ENCODE measurements at places on chromosomes 7 and 10. TPM values are rescaled to one million over a fixed set of nuclear protein-coding genes. Genes with fewer than 3 reads are reported as not detected.

- DNase-seq, result no peak
These were observed 31.9 kb upstream of the AGBL3 start for GRCh38 chr7:134954197-134955082.

GRCh38 chr7:490461-491291 is 29.0 kb downstream of the PDGFA start:
- no peak for DNase-seq

DNA sequence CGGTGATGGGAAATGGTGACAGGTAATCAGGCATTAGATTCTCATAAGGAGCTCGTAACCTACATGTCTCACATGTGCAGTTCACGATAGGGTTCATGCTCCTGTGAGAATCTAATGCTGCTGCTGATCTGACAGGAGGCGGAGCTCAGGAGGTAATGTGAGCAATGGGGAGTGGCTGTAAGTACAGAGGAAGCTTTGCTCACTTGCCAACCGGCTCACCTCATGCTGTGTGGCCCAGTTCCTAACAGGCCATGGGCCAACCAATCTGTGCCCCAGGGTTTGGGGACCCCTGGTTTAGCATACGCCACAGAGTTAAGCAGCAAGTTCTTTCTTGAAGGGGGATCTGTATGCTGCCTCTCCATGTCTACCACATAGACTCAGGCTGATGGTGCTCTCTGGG is 133.1 kb downstream of the IQUB start:
- no peak for DNase-seq

- no peak for DNase-seq
These were observed 193.2 kb downstream of the GALNT17 start for GRCh38 chr7:71325151-71325550.

DNA sequence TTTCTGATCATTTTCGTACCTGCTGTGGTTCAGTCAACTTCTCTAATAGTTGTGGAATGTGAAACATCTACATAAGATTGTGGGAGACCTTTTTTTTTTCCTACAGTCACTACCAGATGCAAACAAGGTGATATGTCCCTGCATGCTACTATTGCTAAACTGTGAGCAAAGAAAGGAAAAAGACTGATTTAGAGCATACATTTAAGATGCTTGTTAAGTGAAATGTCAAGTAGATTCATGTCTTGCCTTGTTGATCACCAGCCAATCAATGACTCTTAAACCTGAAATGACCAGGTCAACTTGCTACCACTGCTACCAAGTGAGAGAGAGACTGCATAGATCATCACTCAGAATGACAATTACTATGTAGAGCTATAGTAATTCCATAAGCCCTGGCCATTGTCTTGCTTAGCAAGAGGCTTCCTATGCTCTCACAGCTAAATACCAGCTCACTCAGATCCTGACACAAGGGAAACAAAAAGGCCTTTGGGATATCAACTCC is 84.3 kb upstream of the SKAP2 start:
- no peak for DNase-seq

- DNase-seq, result peak; percentile 70
These were observed at the start of gene CPED1 for GRCh38 chr7:120988591-120989256. TSS of gene CPED1 (plus strand) at chr7:120988711. CDS start at chr7:120989622, 911 bp downstream.

DNA sequence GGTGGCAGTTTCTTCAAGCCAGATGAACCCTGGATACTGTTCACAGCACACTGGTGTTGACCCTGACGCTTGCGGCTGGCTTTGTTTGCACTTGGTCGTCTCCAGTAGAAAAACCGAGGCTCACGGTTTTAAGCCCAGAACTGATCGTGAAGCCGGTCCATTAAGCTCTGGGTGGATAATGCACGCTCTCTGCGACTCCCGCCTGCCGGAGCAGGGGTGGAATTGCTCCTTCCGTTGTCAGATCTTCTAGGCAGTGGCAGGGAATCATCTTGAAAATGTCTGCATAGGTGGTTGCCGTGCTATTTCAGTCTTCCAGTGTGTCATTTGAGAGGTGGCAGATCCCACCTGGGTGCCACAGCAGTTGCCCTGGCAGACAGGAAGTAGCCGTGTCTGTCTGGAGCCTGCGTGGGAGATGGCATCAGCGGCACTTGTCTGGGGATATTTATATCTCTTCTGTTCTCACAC is 35.9 kb upstream of the AP5Z1 start:
- DNase-seq, result peak; percentile 54

DNA sequence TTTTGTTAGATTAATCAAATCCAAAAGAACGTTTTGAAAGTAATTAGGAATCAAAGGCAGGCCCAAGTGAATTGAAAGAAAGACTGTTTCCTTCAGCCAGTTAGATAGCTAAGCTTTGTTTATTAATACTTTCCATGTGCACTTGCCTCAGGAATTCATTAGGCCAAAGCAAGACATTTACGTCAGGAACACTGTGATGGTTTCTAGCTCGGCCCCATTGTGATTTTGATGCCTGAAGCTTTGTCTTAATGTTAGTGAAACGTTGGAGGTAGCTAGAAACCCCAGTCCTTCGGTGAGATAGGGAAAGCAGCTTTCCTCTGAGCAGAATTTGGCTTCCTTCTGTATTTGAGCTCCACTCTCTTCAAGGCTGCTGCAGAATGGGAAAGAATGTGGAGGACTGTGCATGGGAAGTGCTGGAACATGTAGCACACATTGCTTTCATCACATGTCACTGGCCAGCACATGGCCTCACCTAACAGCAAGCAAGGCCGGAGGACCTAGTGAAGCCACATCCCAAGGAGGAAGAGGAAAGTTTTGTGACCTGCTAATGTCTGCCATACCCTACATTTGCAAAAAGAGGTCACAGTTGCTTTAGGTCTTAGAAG is 64.1 kb downstream of the PCGF5 start:
- DNase-seq, result no peak

- DNase-seq, result no peak
These were observed 4.6 kb downstream of the SFTPA2 start for GRCh38 chr10:79555354-79556309.

DNA sequence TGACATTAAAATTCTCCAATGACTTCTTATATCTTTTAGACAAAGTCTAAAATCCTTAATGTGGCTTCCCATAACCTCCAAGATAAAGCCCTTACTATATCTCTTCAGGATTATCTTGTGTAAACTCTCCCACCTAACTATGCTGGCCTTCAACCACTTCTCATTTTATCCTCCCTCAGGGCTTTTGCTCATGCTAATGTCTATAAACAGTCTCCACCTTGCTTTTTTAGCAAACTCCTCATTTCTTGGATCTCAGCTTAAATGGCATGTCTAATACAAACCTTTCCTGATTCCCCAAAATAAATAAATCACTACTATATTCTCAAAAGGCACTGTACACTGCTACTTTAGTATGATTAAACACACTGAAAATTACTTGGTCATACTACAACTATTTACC is 181.2 kb downstream of the LRRN3 start:
- no peak for DNase-seq

GRCh38 chr7:39700932-39701331 is 77.6 kb downstream of the RALA start:
- no peak for DNase-seq

DNA sequence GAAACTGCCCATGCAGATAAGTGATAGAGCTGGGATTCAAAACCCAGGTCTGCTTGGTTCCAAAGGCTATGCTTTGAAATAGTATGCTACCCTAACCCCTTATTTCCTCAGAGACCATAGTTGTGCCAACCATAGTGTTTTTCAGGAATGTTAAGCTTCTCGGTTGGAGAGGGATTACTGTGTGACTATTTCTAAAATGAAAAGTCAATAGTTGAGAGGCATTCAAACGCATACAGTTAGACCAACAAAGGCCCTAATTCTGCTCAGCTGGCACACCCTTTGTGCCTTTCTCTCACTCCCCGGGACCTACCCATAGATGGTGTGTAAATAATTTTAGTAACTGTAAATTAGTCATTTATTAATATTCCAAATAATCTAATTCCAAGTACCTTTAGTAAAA is 64.6 kb upstream of the RNF148 start:
- no peak for DNase-seq

- no peak for DNase-seq
These were observed 5.8 kb upstream of the C1QL3 start for GRCh38 chr10:16527452-16527851.

- no peak for DNase-seq
These were observed 12.9 kb downstream of the AGK start for GRCh38 chr7:141563956-141564623.

- peak; percentile 45 for DNase-seq
These were observed 60.6 kb upstream of the AKR1C1 start for GRCh38 chr10:4902571-4903011.

Gene AOC1
- total RNA-seq, result not detected

Gene IFIT1B
- total RNA-seq, result not detected

Gene ADCY1
- total RNA-seq, result 0.51 TPM

Gene SPOCK2
- 0.33 TPM for total RNA-seq

Gene GATA3
- total RNA-seq, result not detected

Gene PLXNA4
- 1.2 TPM for total RNA-seq

Gene LRRC18
- 0.66 TPM for total RNA-seq

Gene SNX13
- 37.5 TPM for total RNA-seq

Gene PGAM2
- total RNA-seq, result 0.26 TPM

Gene HOGA1
- total RNA-seq, result 1.5 TPM

Gene ARMC3
- not detected for total RNA-seq

All from fibroblast of lung (primary cell).